Activated CD8-positive, alpha-beta memory T cell treated with anti-CD3 and anti-CD28 coated beads for 48 hours (primary cell): ENCODE measurements at places on chromosomes 11 and 22.

DNA sequence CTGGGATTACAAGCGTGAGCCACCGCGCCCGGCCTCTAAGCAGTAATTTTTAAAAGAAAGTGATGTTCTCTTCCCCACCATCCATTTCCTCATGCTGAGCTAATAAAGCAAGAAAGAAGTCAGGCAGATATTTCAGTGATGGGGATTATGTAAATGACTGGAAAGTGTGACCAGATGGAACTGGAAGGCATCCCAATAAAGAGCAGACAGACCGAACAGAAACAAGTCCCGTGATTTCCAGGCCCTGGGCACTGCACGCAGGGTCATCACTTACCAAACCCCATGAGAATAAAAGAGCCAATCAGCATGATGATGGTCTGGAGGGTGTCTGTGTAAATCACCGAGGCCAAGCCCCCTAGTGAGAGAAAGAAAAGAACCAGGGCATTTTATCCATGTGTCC is 18.2 kb downstream of the SLC5A4 start:
- no peak for DNase-seq

- DNase-seq: no peak
Observed at GRCh38 chr22:35301372-35301874, 1.7 kb downstream of the TOM1 start.

DNA sequence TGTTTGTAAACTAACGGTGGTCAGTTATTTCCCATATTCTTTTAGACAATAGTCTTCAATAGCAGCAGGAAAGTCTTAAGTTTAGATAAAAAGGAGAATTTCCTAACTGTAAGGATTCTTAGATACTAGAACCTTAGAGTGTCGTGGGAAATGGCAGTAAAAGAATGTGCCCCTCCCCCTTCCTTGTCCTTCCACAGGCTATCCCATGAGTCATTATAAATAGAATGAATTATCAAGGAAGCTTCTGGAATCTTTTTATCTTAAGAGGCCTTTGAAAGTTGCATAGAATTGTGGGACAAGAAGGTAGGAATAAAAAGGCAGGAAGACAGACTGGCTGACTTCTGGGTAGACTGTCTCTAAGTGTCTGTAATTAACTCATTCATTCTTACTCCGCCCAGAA is 165.2 kb upstream of the TBCEL start:
- DNase-seq: no peak

GRCh38 chr11:71266114-71266833 is 13.9 kb upstream of the SHANK2 start:
- DNase-seq: no peak

GRCh38 chr22:44360668-44361381 is 48.1 kb upstream of the SHISAL1 start:
- no peak for DNase-seq

DNA sequence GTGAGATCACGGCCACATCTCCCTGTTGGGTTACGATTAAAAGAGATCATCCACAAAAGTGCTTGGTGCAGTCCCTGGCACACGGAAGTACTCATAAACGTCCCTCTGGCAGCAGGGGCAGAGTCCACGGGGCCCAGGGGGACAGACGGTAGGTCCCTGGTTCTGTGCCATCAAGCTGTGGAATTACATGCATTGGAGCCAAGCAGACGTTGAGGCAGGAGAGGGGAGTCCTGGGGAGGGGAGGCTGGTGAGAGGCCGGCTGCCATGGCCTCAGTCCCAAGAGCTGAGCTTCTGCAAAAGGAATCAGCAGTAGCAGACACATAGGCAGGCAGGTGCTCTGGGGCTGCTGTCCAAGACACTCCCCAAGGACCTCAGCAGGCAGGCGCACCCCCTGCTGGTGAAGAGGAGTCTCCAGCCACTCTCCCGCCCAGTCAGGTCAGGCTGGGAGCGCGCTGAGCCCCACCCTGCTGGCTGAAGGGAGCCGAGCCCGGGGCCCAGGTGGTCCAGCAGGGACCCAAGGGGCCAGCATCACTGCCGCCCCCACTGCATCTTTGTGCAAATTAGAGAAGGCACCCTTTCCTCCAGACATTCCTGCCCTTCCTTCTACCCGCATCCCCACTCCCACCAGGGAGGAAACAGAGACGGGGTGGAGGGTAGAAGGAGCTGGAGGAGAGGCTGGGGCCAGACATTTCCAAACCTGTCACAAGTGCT is 7.6 kb upstream of the KCTD17 start:
- no peak for DNase-seq

- DNase-seq: no peak
Observed at GRCh38 chr22:36027579-36027934, 1.1 kb downstream of the RBFOX2 start.

GRCh38 chr11:69454018-69454417 is 27.4 kb upstream of the LINC01488 start:
- no peak for DNase-seq

DNA sequence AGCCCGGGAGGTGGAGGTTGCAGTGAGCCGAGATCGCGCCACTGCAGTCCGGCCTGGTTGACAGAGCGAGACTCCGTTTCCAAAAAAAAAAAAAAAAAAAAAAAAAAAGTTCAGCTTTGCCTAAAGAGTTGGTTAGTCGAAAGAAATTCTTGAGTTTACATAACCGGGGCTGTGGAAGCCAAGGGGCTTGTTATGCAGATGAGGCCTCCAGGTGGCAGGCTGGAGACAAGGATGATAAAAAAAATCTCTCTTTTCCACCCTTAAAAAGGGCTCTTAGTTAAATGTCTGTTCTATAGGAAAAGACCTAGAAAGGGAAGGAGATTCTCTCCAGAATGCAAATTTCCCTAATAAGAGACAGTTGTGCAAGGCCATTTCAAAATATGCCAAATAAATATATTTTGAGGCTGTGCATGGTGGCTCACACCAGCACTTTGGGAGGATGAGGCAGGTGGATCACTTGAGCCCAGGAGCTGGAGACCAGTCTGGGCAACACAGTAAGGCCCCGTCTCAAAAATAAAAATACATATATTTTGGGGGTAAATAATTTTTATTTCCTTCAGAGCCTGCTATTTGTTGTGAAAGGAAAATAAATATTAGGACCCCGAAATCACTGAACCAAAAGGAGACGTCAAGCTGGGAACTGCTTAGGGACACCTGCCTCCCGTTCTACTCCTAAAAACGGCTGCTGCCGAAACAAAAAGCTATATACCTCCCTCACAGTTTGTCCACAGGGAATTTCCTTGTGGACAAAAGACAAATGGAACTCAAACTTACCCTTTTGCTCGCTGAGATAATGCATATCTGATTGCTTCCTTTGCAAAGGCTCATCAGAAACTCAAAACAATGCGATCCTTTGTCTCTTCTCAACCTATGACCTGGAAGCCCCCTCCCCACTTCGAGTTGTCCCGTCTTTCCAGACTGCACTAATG is 2.4 kb upstream of the IFITM2 start:
- no peak for DNase-seq

DNA sequence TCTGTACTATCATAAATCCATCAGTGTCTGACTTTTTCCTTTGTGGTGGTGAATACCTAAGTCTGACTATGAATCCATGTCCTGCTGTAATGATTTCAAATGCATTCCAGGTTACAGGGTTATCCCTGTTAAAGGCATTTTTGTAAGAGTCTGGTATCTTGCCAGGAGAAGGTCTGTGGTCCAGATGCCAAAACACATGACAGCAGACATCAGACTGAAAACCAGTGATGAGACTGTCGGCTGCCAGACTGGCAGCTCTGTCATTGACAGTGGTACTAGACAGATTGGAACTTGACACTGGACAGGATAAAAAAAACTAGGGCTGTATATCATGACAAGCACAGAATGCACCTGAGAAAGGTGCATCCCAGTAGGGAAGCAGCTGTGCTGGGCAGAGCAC is 301.8 kb upstream of the FAT3 start:
- no peak for DNase-seq

GRCh38 chr22:48485149-48486133 is 1342.2 kb downstream of the BRD1 start:
- DNase-seq: no peak

DNA sequence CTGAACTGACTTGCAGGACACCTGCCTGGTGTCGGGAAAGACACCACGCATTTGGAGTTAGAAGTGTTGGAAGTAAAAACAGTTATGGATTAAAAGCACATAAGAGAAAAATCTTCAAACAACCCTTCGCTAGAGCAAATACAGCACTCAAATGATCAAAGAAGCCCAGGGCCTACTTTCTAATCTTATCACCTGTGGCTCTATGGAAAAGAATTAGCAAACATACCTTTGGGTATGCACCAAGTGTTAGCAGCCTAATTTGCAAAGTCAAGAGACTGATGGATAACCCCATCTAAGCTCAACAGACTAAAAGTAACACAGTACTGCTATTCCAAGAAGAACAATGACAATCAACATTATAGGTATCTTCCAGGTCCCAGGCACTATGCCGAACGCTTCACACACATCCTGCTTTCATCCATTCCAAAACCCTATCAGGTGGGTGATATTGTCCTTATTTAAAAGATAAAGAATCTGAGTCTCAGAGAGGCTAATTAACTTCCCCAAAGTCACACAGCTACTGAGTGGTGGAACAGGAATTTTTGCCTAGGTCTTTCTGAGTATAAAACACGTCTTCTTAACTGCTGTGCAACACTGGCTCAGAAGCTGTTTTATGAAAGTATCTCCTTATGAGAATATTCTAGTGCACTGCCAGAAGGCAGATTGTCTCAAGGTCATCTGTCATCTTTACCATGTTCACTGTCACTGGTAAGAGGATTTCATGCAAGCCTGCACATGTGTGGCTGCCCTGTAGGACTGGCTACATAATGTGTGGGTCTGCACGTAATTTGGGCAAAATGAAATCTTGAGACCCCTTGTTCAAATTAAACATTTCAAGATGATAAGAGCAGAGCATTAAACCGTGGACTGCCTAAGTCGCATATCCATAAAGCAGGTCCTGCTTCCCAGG is 16.4 kb downstream of the SLC1A2 start:
- DNase-seq: no peak

DNA sequence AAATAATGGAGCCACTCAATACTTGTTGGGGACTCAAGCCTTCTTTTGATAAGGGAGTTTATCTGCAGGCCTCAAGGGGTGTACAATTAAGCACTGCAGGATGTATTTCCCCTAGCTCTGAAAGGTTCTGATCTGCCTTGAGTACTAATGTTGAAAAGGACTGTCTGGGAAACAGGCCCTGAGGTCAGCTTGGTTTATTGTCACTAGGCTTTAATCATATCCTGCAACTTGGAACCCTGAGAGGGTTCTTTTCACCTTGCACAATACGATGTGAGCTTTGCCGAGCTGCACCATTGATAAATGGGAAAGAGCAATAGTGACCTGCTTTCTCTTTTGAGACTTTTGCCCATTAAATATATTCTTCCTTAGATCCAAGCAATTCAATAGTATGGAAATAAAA is 31.6 kb upstream of the HORMAD2 start:
- DNase-seq: no peak

- DNase-seq: no peak
Observed at GRCh38 chr11:111285189-111286091, 12.9 kb upstream of the POU2AF3 start.
